ENCODE measurements at places on chromosomes 6 and 20. TPM values are rescaled to one million over a fixed set of nuclear protein-coding genes. Genes with fewer than 3 reads are reported as not detected.

DNA sequence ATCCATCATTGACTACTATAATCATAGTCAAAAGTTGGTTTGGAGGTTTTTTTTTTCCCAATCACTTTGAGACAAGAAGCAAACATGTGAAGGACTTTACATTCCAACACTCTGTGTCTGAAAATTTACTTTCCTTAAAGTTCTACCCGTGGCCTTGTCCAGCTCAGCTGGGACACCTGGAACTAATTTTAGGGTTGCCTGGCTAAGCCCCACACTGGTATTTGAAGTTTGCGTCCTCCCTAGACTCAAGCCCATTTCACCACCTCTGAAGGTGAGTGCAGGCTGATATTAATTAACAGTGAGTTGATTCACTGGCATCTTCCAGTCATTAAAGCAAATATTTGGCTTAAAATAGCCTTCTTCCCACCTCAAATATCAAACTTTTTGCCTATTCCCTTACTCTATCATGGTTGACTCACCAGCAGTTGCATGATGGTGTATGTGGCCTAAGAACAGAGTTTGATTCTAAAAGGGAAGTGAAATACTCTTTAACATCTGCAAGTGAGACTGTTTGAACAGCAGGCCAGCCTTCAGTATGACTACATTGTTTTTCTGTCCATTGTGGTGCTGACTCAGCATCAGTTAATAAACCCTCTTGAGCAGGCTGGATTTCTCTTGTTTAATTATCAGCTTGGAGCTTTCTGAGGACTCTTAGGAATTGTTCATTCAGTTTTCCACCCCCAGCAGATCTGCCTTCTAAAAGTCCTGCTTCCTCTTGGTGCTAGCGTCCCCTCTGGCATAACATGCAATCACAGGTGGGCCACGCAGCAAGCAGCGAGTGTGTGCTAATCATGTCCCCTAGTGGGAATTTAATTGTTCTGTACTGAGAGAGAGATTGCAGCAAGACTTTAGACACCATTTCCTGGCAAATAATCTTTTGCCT lies 1.8 kb upstream of the PRDM1 start:
- DNase-seq = no peak

GRCh38 chr6:47476781-47477496 lies 650 bp upstream of the CD2AP start:
- DNase-seq = no peak

GRCh38 chr6:169978615-169979161 lies 227.3 kb downstream of the ERMARD start:
- DNase-seq = no peak

GSTA1 gene
- not detected for total RNA-seq

PROKR2 gene
- not detected for total RNA-seq

BHLHE23 gene
- not detected for total RNA-seq

- DNase-seq = no peak
Observed at GRCh38 chr6:163099621-163100171, 314.8 kb upstream of the QKI start.

- no peak for DNase-seq
Observed at GRCh38 chr6:31870385-31870921, 7.8 kb upstream of the NEU1 start.

GRCh38 chr6:154993710-154994109 lies 1.4 kb upstream of the TIAM2 start:
- DNase-seq = no peak

DNA sequence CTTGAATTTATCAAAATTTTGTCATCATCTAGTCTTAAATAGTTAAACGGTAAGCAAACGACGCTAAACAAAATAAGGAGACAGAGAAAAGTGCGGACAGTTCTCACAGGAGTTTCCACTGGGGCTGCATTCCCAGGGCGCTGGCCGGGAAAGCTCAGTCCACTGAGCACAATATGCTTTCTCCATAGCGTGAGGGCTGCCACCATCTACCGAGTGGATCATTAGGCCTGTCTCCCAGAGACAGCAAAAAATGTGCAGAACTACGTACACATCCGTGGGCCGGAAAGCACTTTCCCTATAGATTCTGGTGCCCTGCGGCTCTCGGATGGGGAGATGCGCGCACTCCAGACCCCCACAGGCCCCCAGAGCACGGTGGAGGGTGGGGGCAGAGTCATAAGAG lies 84.9 kb downstream of the THBS2 start:
- no peak for DNase-seq

OXT gene
- not detected for total RNA-seq

DNA sequence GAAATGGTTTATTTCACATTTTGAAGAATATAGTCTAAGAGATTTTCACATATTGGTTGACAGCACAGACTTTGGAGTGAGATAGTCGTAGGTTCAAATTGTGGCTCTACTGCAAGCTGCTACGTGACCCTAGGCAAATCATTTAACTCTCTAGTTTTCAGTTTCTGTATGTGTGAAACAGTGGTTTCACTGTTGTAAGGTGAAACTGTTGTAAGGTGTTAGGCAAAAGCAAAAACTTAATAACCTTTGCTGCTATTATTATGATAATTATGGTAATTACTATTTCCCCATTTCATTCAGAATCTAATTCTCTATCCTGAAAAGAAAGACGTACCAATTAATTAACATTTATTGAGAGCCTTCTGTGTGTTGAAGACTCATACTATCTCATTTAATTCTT lies 144.2 kb downstream of the REV3L start:
- no peak for DNase-seq

GRCh38 chr6:30263734-30264133 lies 50.5 kb upstream of the TRIM26 start:
- DNase-seq = no peak

DNA sequence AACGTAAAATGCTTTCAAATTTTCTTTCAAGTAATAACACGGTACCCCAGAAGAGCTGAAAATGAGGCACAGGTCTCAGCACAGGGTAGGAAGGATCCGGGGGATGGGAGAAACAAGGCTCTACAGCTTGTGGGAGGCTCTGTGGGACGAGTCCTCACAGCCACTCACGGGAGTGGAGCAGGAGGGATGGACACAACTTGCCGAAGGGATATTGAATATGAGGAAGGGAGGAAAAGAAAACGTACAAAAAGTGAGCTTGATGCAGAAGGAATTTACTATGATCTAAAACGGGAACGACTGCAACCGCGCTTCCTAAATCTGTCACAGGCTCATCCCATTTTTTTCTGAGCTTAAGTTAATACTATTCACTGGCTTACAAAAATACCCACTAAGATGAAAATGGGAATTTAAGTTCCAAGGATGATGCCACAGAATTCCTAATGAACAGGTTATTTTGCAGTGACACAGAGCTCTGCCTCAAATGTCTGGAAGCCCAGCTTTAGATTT lies 72.9 kb downstream of the FYN start:
- DNase-seq = no peak

DNA sequence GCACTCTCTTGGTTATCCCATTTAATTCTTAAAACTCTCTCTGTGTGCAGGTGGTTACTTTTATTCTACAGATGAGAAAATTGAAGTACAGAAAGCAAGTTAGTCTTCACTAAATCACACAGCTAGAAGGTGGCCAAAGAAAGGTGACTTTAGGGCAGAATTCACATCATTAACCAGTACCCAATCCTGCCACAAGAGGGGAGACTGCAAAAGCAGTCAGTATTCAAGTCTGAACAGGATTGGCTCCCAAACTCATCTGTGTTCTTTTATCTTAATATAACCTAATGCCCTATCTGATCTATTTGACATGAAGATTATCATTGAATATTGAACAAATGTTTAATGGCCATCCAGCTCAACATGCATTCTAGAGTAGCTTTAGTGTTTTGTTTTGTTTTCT lies 225.3 kb upstream of the FAM83B start:
- DNase-seq = no peak

GJA10 gene
- not detected for total RNA-seq

DNA sequence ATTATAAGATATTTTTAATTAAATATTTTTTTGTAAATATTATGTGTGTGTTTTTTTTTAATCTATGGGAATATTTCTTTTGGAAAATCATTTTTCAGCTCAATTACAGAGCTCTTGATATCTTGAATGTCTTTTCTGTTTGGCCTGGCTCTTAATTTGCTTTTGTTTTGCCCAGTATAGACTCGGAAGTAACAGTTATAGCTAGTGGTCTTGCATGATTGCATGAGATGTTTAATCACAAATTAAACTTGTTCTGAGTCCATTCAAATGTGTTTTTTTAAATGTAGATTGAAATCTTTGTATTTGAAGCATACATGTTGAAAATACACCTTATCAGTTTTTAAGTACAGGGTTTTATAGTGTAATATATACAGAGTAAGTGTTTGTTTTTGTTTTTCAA lies 2.6 kb downstream of the ID4 start:
- DNase-seq = no peak

BTN1A1 gene
- not detected for total RNA-seq

- no peak for DNase-seq
Observed at GRCh38 chr20:9099372-9099771, 30.5 kb downstream of the PLCB4 start.

- DNase-seq = no peak
Observed at GRCh38 chr6:150229436-150230163, 86.8 kb downstream of the PPP1R14C start.

SEMG1 gene
- total RNA-seq = not detected

DNA sequence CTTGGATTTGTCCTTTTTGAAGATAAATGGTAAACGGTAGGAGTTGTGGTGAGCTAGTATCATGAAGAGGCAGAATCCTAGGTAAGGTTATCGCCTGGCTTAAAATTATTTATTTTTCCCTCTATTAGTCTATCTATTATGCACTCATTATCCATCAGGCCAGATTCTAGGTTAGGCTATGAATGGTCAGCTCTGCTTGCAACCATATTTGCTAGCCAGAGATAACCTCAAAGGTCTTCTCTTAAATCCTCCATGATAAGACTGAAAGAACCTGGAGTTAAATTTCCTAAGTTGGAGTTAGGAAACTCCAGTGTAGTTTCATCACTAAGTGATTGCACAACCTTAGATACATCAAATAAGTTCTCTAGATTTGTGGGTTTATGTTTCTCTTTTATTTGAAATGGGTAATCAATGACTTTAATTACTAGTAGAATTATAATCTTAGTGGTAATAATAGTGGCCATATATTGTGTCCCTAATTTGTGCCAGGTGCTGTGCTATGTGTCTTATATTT lies 302.1 kb upstream of the RUNX2 start:
- no peak for DNase-seq

DNA sequence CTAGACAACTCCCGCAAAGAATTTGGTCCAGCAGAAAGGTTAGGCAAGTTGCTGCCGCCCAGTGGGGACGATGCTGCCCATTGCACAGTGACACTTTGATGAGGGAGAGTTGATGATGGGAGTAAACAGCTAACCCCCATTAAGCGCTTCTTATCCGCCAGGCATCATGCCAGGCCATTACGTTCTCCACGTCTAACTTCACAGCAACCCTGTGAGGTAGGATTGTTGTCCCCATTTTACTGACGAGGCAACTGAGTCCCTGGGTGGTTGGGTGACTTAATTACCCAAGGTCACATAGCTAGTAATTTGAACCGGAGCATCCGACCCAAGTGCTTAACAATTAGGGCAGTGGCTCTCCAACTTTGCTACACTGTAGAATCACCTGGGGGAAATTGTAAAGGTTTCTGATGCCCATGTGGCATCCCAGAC lies 738 bp downstream of the RALGAPB start:
- DNase-seq = no peak

DNA sequence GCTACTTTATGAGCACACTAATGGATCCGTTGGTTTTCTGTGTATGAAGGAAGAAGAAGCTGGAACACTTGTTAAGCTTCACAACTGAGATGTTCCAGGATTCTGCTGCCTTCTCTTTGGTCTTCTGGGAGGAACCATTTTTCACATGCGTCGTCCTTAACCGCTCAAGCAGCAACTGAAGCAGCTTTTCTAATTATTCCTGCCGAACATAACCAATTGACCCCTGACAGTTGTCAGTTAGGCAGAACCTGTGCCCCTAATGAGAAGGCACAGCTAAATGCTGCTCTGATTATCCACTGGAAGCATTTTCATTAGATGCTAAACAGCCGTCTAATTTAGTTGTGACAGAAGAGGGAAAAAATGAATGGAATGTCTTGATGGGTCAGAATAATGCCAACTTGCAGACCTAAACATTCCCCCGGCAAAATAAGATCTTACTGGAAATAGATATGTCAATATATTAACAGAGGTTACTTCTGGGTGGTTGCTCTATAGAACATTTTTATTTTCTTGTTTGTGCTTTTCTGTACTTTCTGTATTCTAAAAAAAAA lies 85.0 kb upstream of the SMLR1 start:
- DNase-seq = no peak

- no peak for DNase-seq
Observed at GRCh38 chr6:170286246-170286933, 4.5 kb downstream of the DLL1 start.
